ENCODE measurements at places on chromosomes 12 and 14. TPM values are rescaled to one million over a fixed set of nuclear protein-coding genes. Genes with fewer than 3 reads are reported as not detected.

DNA sequence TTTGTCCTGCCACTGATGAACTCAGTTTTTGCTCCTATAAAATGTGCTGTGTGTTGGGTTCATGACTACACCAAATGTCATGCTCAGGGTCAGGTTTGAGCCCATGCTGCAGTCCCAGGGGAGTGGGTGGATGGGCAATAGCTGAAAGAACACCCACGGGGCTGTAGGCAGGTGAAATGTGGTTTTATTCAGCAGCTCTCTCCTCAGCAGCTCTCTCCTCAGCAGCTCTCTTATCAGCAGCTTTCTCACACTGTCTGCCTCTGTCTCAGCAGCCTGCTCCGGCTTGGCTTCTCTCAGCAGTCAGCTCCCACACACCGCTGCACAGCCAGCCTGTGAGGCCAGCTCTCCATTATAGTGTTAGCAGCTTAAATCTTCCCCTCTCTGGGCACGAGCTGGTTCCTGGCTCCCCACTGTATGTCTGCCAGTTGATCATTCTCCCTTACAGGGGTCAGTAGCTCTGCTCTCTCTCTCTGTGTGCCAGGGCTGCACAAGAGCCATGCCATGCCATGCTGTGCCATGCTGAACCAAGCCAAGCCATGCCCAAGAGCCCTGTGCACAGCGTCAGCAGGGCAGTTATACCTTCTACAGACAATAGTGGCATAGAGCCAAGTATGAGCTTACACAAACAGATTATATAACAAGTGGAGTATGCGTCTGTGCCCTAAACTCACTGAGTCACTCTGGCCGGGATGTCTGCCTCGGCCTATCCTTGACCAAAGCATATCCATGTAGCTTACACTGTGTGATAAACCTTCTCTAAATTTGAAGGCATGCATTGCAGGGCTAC is 303.3 kb upstream of the TMPO start:
- H3K36me3 ChIP-seq: no peaks in the 10 kb centered on the region
- H3K27ac ChIP-seq: no peak overlapping the region
- H3K4me3 ChIP-seq: no peak overlapping the region
- no peaks in the 10 kb centered on the region for H3K4me1 ChIP-seq
- peaks cover 3% of the 10 kb centered on the region for H3K27me3 ChIP-seq

- peak overlapping the region; percentile 82 for H3K4me3 ChIP-seq
- no peak for DNase-seq
- peaks cover 15% of the 10 kb centered on the region for H3K27me3 ChIP-seq
- H3K4me1 ChIP-seq: peaks cover 27% of the 10 kb centered on the region
- peak overlapping the region; percentile 79 for H3K27ac ChIP-seq
- peaks cover 4% of the 10 kb centered on the region for H3K36me3 ChIP-seq
Measured at GRCh38 chr12:1662761-1663439, 28.0 kb upstream of the ADIPOR2 start.

GRCh38 chr12:127078577-127079350 is 1188.2 kb upstream of the TMEM132C start:
- peak overlapping the region; percentile 33 for H3K4me3 ChIP-seq
- peaks cover 46% of the 10 kb centered on the region for H3K4me1 ChIP-seq
- DNase-seq: peak; percentile 42
- H3K27ac ChIP-seq: no peak overlapping the region
- peaks cover 4% of the 10 kb centered on the region for H3K36me3 ChIP-seq

- peak within 1 kb of the TSS; percentile 71 for H3K27ac ChIP-seq
- peaks cover 26% of the 10 kb centered on the region for H3K4me1 ChIP-seq
- peak; percentile 69 for DNase-seq
- H3K36me3 ChIP-seq: no peaks in the 10 kb centered on the region
- H3K4me3 ChIP-seq: peak within 1 kb of the TSS; percentile 39
Measured at GRCh38 chr12:8065991-8066594, at the start of gene C3AR1. Gene C3AR1 (minus strand): TSS chr12:8066359. CDS start chr12:8060185, 6,174 bp downstream.

- no peak for DNase-seq
- H3K4me3 ChIP-seq: no peak overlapping the region
- no peak overlapping the region for H3K27ac ChIP-seq
Measured at GRCh38 chr12:92492995-92493394, 209.8 kb upstream of the PLEKHG7 start.

DNA sequence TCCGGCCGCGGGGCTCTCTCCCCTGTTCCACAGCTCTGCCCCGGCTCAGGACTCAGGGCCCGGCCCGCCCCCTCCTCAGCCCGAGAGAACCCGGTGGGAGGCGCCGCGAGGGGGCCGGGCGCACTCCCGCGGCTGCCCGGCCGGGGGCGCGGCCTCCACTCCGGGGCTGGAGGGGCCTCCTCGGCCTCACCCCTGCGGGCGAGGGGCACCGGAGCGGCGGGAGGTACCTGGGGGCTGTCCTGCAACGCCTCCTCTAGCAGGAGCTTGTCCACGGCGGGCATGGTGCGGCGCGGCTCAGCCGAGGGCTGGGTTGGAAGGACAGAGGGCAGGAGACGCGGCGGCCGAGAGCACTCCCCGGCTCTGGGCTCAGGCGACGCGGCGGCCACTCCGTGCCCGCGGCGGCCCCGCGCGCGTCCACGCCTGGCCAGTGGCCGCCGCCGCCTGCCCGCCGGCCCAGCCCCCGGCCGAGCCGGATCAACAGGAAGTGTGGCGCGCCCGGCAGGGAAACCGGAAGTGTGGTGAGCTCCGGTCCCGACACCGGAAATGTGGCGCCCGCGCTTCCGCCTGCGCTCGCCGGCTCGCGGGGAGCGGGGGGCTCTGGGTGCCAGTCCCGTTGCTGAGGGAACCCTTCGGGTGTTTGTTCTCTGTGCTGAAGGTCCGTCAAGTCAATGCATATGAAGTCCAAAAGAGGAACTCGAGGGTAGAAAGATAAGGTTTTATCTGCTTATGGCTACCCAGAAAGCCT is at the start of gene APPL2:
APPL2 (minus strand) TSS at position 443 of the 745 bp plus-strand sequence; CDS start at position 281, 162 bp downstream.
- peak within 1 kb of the TSS; percentile 94 for H3K4me3 ChIP-seq
- peak within 1 kb of the TSS; percentile 94 for H3K27ac ChIP-seq
- peaks cover 44% of the 10 kb centered on the region for H3K4me1 ChIP-seq
- DNase-seq: peak; percentile 86

- H3K27me3 ChIP-seq: no peaks in the 10 kb centered on the region
- no peak overlapping the region for H3K4me3 ChIP-seq
- peaks cover 5% of the 10 kb centered on the region for H3K36me3 ChIP-seq
- no peak for DNase-seq
Measured at GRCh38 chr12:6736754-6737153, 12.9 kb downstream of the COPS7A start.

The KRT8 gene
- total RNA-seq: 50.4 TPM

The SLCO1A2 gene
- total RNA-seq: not detected

The RNASE7 gene
- total RNA-seq: not detected

The BICDL1 gene
- total RNA-seq: not detected

DNA sequence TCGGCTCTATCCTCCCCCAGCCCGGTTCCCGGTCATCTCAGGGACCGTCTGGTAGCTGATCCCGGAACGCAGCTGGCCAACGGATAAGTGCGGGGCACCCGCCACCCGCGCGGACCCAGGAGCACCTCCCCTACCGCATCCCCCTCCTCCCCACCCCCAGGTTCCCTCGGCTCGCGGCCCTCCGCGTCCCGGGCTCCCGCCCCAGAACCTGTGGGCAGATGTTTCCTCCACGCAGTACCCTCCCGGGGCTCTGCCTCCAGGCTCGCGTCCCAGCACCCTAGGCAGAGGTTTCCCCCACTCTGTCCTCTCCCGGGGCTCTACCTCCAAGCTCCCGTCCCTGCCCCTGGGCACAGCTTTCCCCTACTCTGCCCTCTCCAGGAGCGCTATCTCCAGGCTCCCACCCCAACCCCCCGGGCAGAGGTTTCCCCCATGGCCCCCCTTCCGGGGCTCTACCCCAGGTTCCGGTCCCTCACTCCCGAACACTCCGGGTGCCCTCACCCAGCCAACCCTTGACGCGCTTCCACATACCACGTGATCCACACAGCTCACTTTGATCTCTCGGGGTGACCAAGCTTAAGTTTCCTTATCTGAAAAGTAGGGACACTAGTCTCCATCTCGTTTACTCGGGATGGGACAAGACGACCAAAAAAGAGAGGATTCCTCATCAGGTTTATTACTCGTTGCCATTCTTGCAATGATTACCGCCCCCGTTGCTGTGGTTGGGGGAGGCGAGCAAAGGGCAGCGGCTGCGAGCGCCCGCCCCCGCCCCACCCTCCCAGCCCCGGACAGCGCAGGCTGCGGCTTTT is at the start of gene CCDC38:
CCDC38 (minus strand) TSS at position 91 of the 806 bp plus-strand sequence. CDS start 6,105 bp downstream, outside the sequence.
- H3K4me1 ChIP-seq: peaks cover 5% of the 10 kb centered on the region
- peaks cover 6% of the 10 kb centered on the region for H3K27me3 ChIP-seq
- no peaks in the 10 kb centered on the region for H3K36me3 ChIP-seq
- peak within 1 kb of the TSS; percentile 89 for H3K4me3 ChIP-seq

The PTGER2 gene
- total RNA-seq: 0.37 TPM

DNA sequence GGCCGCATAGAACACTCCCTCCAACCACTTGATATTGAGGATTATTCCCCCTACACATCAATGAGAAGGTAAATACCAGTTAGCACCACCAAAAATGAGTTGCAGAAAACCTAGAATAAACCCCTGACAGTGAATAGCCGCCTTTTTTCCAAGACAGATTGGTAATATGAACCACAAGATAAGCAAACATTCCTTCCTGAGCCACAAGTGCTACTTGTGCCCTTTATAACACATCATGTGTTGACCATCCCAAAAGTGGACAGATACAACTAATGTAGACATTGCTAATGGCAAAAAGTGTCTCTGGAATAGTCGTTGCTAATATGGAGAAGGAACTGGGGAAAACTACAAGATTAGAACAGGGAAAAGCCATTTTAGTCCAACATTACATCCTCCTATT is 17.2 kb downstream of the NOXRED1 start:
- H3K4me3 ChIP-seq: no peak overlapping the region
- no peaks in the 10 kb centered on the region for H3K4me1 ChIP-seq
- DNase-seq: no peak
- H3K36me3 ChIP-seq: no peaks in the 10 kb centered on the region
- peaks cover 3% of the 10 kb centered on the region for H3K27me3 ChIP-seq

DNA sequence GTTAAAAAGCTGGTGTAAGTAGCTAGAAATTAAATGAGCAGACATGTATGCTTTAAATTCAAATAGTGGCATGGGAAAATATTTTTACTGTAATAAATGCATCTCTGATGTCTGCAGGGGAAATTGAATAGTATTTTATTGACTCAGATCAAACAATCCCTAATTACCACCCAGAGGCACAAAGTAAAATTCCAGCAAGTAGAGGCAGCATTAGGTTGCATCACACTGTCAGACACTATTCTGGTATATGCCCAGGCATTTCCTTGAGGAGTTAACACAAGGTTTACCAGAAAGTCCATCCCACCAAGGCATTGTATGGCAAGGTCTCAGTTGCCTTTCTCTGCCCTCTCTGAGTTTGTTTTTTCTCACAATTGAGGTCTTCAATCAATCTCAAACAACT is 201.6 kb upstream of the KITLG start:
- peaks cover 17% of the 10 kb centered on the region for H3K4me1 ChIP-seq
- peak; percentile 30 for DNase-seq
- no peaks in the 10 kb centered on the region for H3K27me3 ChIP-seq
- no peaks in the 10 kb centered on the region for H3K36me3 ChIP-seq
- H3K27ac ChIP-seq: no peak overlapping the region
- H3K4me3 ChIP-seq: no peak overlapping the region

DNA sequence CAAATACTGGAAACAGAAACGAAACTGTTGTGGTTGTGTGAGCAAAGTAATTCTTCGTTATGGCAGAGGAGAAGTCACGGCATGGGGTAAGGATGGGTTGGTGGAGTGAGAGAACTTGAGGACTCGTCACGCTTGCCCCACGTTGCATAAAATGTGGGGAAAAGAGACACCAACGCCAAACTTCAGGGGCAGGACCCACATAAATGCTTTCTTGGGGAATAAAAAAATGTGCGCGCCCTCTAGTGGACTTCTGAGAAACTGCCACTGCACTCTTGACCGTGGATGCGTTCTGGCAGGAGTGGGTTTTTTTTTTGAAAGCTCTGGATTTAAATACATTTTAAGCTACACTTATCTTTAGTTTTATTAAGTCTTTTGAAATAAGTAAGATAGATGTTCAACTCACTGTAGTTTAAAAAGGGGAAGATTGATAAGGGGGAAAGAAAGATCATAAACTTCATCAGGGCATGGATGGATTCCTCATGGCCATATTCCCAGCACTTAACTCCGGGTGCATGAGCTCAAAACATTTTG is 4.1 kb upstream of the IGF1 start:
- no peaks in the 10 kb centered on the region for H3K36me3 ChIP-seq
- DNase-seq: peak; percentile 10
- H3K27ac ChIP-seq: peak overlapping the region; percentile 6

GRCh38 chr12:100267603-100268281 is 765 bp downstream of the SCYL2 start:
- no peaks in the 10 kb centered on the region for H3K36me3 ChIP-seq
- H3K27ac ChIP-seq: peak overlapping the region; percentile 98
- H3K4me3 ChIP-seq: peak overlapping the region; percentile 99
- H3K27me3 ChIP-seq: peaks cover 3% of the 10 kb centered on the region
- DNase-seq: peak; percentile 14

- H3K36me3 ChIP-seq: no peaks in the 10 kb centered on the region
- no peak for DNase-seq
- H3K4me1 ChIP-seq: peaks cover 58% of the 10 kb centered on the region
- H3K27ac ChIP-seq: no peak overlapping the region
- H3K4me3 ChIP-seq: no peak overlapping the region
Measured at GRCh38 chr12:58500399-58500798, 419.9 kb downstream of the LRIG3 start.

DNA sequence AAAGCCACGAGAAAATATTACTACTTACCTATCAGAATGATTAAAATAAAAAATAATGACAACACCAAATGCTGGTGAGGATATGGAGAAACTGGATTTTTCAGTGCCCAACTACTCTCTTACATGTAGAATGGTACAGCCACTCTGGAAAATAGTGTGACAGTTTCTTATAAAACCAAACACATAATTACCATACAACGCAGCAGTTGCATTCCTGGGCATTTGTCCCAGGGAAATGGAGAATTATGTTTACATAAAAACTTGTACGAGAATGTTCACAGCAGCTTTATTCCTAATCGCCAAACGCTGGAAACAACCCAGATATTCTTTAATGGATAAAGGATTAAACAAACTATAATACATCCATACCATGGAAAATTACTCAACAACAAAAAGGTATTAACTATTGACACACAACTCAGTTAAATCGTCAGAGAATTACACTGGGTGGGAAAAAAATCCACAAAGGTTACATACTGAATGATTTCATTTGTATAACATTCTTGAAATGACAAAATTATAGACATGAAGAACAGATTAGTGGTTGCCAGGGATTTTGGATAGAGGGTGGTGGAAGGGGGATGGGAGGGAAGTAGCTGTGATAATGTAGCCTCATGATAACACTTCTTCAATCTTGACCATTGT is 35.4 kb downstream of the TAOK3 start:
- H3K4me3 ChIP-seq: peak overlapping the region; percentile 69
- H3K27ac ChIP-seq: peak overlapping the region; percentile 69
- H3K36me3 ChIP-seq: peaks cover 14% of the 10 kb centered on the region
- DNase-seq: peak; percentile 39

The GXYLT1 gene
- total RNA-seq: 12.8 TPM

The CLEC2B gene
- total RNA-seq: not detected

The PGF gene
- total RNA-seq: 1.2 TPM

- peak overlapping the region; percentile 87 for H3K27ac ChIP-seq
- H3K4me3 ChIP-seq: peak overlapping the region; percentile 67
- H3K27me3 ChIP-seq: peaks cover 2% of the 10 kb centered on the region
- no peak for DNase-seq
Measured at GRCh38 chr12:124025661-124026060, 52.6 kb downstream of the ZNF664 start.

GRCh38 chr12:124694846-124695497 is 127.6 kb upstream of the NCOR2 start:
- peaks cover 17% of the 10 kb centered on the region for H3K4me1 ChIP-seq
- H3K36me3 ChIP-seq: peaks cover 9% of the 10 kb centered on the region
- peak overlapping the region; percentile 81 for H3K27ac ChIP-seq
- DNase-seq: peak; percentile 93
- H3K27me3 ChIP-seq: peaks cover 14% of the 10 kb centered on the region

The SDR9C7 gene
- total RNA-seq: not detected

The CISTR gene
- total RNA-seq: not detected

The CCDC38 gene
- not detected for total RNA-seq
